ENCODE measurements at places on chromosomes 2 and 18.
A peak's percentile ranks its signal among the peaks of the same experiment; 100 is the strongest.

DNA sequence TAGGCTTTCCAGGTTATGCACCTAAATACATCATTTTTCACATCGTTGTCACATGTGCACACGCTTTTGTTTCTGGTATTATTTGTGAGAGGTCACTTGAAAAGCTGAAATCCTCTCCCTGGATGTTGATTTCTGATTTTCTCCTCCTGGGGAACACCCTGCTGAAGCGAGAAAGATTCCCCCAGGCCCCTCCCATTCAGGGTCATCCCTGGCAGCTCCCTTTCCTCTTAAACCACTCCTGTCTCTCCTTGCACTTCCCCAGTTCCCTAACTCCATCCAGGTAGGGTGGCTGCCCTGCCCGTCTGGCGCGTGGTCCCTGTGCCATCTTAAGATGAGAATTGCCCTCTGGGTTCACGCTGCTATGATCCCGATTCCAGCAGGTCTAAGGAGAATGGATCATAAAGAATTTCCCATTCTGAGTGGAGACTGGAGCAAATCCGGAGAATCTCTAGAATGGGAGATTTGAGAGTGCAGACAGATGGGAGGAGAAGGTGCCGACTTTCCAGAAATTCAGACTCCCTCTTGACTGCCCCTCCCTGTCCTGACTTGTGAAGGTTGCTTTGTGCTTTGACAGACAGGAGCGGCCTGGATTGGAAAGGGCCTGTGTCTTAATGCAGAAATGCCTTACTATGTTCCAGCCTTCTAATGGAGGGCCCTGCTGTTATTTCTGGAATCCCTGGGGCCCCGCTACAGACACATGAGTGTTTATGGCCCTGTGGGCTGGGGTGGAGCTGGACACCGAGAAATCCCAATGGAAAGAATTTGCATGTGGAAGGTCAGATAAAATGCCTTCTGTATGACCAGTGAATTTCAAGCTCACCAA lies 1.3 kb upstream of the YWHAQ start:
- DNase-seq = no peak

GRCh38 chr18:63888470-63889190 lies 1.1 kb downstream of the SERPINB2 start:
- no peak for DNase-seq

GRCh38 chr2:95275601-95276243 lies 1.5 kb downstream of the PROM2 start:
- DNase-seq = no peak

- DNase-seq = peak; percentile 29
Measured at GRCh38 chr2:112985090-112985489, 7.3 kb downstream of the IL36G start.

- DNase-seq = no peak
Measured at GRCh38 chr2:23603581-23603980, 218.6 kb downstream of the KLHL29 start.

- no peak for DNase-seq
Measured at GRCh38 chr2:31735716-31736115, 155.0 kb upstream of the SRD5A2 start.

DNA sequence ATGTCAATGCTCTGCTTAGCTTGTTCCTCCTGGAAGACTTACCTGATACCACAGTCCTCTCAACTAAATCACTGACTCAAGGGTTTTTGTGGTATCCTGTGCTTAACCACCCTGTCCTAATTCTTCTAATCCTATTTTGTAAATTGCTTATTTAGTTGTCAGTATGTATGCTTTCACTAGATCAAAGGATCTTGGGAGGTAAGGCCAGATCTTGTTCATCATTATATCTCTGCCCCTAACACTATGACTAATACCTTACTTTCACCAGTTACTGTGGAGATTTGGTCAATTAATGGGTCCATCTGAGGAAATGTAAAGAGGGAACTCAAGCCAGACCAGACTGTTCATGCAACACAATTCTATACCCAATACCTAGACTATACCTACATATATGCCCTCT lies 203.2 kb downstream of the GULP1 start:
- no peak for DNase-seq

GRCh38 chr2:204237416-204237815 lies 300.9 kb downstream of the ICOS start:
- DNase-seq = no peak

- no peak for DNase-seq
Measured at GRCh38 chr2:154696810-154697417, 1.6 kb upstream of the KCNJ3 start.

DNA sequence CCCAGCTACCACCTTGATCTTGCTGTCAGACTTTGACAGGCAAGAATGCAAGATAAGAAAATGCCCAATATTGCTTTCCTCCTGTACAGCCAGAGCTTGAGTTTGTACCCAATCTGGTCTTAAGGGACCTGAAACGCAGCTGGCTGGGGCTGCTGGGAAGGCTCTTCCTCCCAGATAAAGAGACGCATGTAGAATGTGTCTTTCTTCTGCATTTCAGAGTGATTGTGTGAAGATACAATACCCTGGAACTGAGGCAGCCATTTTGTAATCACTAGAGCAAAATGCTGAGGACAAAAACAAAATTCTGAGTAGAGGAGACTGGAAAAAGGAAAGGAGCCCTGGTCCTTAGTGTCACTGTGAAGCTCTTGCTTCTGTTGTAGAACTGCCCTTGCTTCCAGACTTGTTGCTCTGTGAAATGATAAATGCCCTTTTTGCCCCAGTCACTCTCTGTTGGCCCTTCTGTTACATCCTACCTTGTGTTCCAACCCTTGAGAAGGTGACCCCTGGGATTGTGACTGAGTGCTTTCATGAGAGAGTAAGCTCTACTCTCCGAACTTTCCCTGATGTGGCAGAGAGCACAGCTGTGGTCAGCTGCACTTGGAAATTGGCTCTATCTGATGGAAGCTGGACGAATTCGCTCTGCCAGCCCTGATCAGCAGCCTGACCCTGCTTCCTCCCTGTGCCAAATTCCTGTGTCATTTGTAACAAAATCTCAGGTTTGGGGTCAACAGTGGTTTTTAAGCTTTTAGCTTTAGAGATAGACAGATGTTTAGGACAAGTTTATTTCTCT lies 137.4 kb upstream of the RBMS1 start:
- DNase-seq = no peak

DNA sequence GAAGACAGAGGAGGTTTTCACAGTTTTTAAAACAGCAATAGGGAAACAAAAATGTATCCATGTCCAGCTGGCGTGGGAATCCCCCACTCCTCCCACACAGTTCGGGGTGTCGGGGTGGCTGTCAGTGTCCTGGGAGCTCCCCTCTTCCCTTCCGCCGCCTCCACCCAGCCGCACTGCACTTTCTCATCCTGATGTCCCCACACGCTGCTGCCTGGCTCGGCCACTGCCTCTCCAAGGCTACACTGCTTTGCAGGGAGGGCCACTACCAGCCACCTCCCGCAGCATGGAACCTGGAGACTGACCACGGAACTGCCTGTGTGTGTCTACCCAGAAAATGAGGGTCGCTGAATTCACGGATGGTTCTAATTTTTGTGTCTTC lies 138.7 kb upstream of the CTDP1 start:
- no peak for DNase-seq

DNA sequence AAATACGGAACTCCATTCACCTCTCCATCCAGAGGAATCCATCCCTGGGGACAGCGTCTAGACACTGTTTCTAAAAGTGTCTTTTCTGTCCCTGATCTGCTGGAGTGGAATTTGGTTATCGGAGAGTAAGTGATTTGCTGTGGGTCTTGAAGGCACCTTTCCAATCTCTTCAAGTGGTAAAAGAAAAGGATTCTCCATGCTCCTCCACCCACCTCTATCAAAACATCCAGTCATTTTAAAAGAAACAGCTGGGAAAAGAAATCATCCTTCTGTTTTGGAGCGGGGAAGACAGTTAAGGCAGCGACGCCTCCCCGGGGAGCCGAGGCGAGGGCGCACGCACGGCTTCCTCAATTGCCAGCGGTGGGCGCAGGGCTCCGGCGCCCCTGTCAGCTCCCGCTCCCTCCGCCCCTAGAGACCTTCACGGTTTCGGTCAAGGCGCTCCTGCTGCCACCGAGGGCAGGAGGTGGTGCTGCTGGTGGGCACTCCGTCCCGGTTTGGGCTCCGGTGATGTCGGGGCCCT lies 547 bp downstream of the SLC35F5 start:
- DNase-seq = no peak

DNA sequence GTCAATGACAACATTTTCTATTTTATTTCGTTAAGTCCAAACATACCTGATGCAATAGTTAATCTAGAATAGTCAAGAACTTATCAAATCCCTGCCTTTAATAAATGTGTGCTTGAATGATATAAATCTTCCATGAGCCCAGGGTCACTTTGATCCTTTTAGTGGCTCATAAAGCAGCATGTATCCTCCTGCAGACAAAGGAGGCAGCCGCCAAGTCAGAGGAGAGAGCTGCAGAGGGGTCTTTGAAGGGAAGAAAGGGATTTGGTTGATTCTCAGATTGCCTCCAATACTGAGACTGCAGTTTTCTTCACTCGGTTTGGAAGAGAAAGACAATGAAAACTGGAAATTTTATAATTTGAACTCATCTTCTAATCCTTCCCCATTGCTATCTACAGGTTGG lies 378.4 kb upstream of the PIK3C3 start:
- no peak for DNase-seq

- peak; percentile 15 for DNase-seq
Measured at GRCh38 chr2:46909771-46910419, 5.7 kb downstream of the MCFD2 start.

DNA sequence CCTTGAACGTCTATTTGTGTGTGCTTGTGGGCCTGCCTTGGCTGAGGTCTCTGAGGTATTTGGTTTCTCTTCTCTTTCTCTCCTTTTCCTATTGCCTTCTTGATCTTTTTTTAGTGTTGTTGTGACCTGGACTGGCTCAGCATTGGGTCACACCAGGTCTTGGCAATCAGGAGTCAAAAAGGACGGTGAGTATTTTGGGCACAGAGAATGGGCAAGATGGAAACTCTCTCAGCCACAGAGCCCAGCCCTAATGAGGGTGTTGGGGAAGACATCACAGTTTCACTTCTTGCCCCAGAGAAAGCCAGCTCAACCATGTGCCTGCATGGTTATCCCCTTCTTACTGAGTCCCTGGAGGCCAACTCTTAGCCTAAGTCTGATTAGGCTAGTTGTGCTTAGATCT lies 13.7 kb upstream of the INO80C start:
- DNase-seq = no peak

DNA sequence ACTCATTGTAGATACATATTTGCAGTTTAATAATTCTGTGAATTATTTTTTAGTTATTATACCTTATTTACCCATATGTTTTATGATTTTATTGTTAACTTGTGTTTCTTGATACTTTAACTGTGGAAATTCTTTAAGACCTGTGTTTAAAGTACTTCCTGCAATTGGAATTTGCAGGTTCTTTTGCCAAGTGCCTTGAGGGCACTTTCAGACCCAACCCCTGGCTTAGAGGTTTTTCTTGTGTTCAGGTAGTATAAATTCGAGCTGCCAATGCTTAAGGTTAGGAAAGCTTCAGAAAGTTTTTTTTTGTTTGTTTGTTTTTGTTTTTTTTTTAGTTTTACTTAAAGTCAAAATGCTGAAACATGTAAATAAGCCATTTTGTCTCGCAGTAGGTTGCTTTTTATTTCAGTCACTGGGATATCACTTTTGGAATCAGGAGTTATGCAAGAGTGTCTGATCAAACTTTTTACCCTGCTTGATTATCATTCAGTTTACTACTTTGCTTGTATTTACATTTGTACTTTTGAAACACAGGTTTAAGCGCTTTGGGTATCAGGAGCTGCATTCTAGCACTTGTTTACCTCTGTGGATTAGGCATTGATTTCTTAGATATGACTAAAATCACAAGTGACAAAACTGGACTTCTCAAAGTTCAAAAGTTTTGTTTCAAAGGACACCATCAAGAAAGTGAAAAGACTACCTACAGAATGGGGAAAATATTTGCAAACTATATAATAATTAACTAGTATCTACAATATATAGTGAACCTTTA lies 31.8 kb downstream of the TDRD15 start:
- no peak for DNase-seq

- no peak for DNase-seq
Measured at GRCh38 chr18:28581521-28582071, 404.7 kb upstream of the CDH2 start.

DNA sequence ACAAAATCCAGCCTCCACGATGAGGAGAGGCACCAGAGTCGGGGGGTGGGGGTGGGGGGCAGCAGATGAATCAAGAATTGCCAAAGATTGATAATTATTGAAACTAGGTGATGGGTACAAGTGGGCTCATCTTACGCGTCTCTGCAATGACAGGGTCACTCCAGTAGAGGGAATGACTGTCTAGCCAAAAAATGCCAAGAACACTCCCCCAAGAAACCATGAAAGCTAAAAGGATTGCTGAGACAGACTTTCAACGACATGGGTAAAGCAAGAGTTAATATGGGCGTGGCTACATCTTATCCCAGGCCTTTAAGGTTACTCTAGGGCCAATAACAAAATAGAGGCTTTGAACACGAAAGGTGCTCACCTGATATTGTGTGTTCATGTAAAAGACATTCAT lies 86.5 kb downstream of the STK39 start:
- no peak for DNase-seq

GRCh38 chr2:7400628-7401027 lies 483.4 kb downstream of the RNF144A start:
- no peak for DNase-seq

DNA sequence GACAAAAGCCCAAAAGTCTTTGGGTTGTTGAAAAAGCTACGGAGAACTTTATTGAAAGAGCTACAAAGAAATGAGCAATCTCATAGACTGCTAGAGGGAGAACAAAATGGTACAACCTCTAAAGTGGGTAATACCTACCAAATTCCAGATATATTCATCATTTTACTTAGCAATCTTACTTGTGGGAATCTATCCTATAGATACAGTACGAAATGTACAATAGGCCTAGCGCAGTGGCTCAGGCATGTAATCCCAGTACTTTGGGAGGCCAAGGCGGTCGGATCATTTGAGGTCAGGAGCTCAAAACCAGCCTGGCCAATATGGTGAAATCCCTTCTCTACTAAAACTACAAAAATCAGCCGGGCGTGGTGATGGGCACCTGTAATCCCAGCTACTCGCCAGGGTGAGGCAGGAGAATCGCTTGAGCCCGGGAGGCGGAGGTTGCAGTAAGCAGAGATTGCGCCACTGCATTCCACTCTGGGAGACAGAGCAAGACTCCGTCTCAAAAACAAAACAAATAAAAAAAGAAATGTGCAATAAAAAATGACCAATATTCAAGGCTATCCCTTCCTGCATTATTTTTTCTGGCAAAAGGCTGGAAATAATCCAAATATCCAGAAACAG lies 10.1 kb downstream of the EXOC6B start:
- no peak for DNase-seq

DNA sequence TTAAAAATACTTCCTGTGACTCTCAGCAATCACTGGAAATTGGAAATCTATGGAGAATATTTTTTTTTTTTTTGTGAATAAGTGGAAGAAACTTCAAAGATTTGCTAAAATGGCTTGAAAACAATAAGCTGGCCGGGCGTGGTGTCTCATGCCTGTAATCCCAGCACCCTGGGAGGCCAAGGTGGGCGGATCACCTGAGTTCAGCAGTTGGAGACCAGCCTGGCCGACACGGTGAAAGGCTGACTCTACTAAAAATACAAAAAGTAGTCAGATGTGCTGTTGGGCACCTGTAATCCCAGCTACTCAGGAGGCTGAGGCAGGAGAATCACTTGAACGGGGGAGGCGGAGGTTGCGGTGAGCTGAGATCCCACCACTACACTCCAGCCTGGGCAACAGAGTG lies 155.5 kb upstream of the CAVIN2 start:
- no peak for DNase-seq
